Uterus (tissue), 4 donors: ENCODE measurements at places on chromosomes 13 and 19. TPM values are rescaled to one million over a fixed set of nuclear protein-coding genes. Genes with fewer than 3 reads are reported as not detected.

Gene IZUMO4
- total RNA-seq: 1.9 TPM

- no peaks in the 10 kb centered on the region for H3K36me3 ChIP-seq
- DNase-seq: no peak
- no peak overlapping the region for H3K4me3 ChIP-seq
- no peaks in the 10 kb centered on the region for H3K27me3 ChIP-seq
These were observed 15.4 kb upstream of the CPAMD8 start for GRCh38 chr19:17041976-17042375.

Gene GJB2
- 1.2 TPM for total RNA-seq

- H3K27me3 ChIP-seq: no peaks in the 10 kb centered on the region
- H3K27ac ChIP-seq: no peak overlapping the region
- H3K4me1 ChIP-seq: peaks cover 12% of the 10 kb centered on the region
- no peak for DNase-seq
These were observed 28.7 kb upstream of the MEDAG start for GRCh38 chr13:30877335-30877734.

Gene ZNF709
- 5.0 TPM for total RNA-seq
